ENCODE measurements at places on chromosomes 5 and 9.
A peak's percentile ranks its signal among the peaks of the same experiment; 100 is the strongest.

GRCh38 chr5:133373121-133373870, 239.0 kb downstream of the FSTL4 start:
- DNase-seq, result peak; percentile 79

DNA sequence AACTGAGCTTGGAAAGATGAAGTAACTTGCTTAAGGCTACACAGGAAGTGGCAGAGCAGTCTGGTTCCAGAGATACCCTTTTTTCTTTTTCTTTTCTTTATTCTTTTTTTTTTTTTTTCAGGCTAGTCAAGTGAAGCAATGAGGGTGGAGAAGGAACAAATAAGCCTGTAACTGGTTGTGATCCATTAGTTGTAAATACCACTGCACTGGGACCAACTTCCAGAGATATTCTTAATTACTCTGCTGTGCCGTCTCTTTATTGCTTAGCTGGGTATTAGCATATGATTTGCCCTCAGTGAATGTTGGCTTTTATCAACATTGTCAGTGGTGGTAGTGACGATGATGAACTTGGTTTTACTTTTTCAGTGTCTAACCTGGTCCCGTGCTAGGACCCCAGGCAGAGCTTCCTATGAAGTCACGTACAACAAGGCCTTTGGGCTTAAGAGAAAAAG, 26.7 kb downstream of the LNPEP start:
- DNase-seq, result no peak

- peak; percentile 72 for DNase-seq
These were observed 13.0 kb downstream of the SUSD3 start for GRCh38 chr9:93071464-93071863.

GRCh38 chr9:100287186-100287585, 65.6 kb downstream of the TEX10 start:
- DNase-seq, result no peak

DNA sequence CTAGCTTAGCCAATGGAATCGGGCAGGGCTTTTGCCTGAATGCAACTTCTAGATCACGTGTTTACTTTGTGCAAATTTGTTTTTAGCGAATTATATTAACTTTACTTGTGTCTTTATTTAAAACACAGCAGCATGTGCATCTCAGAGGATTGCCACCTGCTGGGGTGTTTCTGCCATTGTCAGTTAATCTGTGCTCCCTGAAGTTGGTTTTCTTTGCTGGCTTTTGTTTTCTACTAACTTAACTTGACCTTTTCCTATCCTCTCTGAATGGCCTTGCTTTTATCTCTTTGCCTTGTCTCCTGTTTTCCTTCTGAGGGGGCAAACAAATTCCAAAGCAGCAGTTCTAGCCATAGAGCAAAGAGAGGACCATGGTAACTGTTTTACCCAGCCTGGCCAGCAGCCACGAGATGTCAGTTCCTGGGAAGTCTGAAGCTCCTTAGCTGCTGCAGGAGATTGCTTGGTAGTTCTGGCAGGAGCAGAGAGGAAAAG, 67.6 kb downstream of the ARHGEF28 start:
- DNase-seq, result peak; percentile 57

- DNase-seq, result peak; percentile 48
These were observed 181.1 kb upstream of the SPEF2 start for GRCh38 chr5:35436400-35437057.

- no peak for DNase-seq
These were observed 12.1 kb upstream of the ATP6V0E1 start for GRCh38 chr5:172971482-172971881.

DNA sequence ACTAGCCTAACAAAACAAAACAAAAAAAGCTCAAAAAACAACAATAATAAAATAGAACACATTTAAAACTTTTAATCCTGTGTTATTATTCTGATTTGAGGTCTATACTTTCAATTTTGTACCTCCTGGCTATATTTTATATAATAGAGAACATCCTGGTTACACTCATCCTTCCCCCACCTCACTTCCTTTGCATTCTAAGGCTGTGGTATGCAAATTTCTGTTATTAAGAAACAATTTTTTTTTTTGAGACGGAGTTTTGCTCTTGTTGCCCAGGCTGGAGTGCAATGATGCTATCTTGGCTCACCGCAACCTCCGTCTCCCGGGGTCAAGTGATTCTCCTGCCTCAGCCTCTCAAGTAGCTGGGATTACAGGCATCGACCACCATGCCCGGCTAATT, 3.1 kb upstream of the RPL37 start:
- no peak for DNase-seq

DNA sequence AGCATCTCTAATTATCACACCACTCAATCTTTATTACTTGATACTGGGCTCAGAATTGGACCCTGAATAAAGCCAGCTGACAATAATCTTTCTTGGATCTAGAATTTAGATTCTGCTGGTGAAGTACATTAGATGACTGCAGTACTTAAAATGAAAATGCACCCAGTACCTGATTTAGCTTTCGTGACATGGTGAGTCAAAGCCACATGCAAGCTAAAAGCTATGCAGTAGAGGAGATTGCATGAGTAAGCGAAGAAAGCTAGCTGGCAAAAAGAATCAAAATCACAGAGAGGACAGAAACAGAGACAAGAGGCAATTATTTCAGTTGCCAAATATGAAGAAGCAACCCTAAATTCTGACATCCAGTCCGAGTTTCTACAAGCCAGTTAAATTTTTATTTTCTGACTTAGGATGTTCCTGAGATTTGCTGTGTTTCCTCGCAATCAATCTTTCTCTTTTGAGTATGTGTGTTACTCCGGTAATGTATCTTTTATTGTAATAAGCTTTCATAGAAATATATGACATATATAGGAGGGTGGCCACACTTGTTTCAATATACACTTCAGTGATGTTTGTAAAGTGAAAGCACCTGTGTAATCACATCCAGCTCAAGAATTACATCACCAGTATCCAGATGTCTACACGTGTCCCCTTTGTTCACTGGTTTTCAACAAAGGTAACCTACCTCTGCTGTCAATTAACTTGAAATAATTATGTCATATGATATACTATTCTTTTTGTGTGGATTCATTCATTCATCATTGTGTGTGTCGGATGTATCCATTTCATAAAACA, 101.7 kb downstream of the CDH18 start:
- DNase-seq, result peak; percentile 51

- peak; percentile 65 for DNase-seq
These were observed 67.5 kb downstream of the COL15A1 start for GRCh38 chr9:99011161-99011709.

GRCh38 chr9:14156046-14156445, 157.9 kb downstream of the NFIB start:
- DNase-seq, result no peak

GRCh38 chr9:134130503-134131375, 5.1 kb upstream of the WDR5 start:
- DNase-seq, result no peak

DNA sequence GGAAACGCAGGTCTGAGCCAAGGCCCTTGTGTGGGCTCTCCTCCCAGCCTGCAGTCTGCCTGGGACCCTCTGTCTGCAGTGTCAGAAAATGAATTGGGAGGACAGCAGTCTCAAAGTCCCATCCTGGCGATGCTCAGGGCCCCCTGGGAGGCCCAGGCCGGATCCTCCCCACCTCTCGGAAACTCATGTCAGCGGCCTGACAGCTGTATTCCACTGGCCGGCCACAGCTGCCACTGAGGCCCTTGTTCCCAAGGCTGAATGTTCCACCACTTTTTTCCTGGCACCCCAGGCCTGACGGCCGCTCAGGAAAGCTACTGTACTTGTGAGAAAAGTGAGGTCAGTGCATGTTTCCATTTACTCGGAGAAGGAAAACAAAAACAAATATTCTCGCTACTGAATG, 180.0 kb downstream of the FGF18 start:
- no peak for DNase-seq

DNA sequence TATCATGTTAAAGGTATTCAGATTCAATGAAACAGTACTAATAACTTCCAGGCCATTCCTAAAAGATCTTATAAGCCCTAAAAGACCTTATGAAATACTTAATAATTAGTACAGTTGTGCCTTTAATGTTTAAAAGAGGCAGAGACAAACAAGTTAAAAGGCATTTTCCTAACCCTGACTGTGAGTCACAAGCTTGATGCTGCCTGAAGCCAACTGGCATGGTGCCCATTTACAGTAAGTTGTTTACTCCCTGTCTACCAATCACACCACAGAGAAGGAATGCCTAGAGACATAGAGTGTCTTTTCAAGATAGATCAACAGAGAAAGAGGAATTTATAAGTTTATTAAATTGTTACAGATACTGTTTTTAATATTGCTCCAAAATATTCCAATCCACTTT, 47.8 kb downstream of the NR3C1 start:
- DNase-seq, result peak; percentile 97

DNA sequence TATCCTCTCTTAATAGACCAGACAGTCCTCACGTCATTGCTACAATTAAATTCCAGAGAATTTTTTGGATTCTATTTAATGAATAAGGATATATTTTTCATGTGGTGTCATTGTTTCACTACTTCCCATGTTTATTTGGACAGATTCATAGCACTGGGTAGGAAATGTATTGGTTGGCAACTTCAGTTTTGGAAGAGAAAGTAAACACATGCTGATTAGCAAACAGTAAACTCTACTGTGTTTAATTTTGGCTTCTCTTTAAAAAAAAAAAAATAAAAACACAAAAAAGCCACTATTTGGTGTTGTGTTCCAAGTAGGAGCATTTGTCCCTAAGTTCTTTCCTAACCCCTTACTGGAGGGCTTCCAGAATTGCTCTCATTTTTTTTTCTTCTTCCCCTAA, 77.3 kb downstream of the NFIB start:
- no peak for DNase-seq

GRCh38 chr5:59615272-59615671, 278.3 kb downstream of the PDE4D start:
- DNase-seq, result peak; percentile 38

DNA sequence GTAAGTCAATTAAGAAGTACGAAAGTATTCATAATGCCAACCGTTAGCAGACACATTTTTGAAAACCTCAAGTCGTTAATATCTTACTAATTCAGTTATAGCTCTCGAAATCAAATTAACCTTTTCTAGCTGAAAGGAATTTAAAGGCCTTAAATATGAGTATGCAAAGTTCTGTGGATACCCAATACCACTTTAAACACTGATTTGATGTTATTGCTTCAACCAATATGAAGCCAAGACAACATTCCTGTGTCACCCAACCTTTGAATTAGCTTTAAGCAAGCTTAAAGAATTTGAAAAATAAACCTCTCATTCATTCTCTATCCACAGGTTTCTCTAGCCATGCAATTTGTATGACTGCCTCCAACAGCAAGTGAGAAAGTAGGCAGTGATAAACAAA, 204.5 kb downstream of the MCTP1 start:
- DNase-seq, result no peak

GRCh38 chr5:124584991-124585715, 161.3 kb downstream of the ZNF608 start:
- DNase-seq, result peak; percentile 15
